ENCODE measurements at places on chromosomes 2 and 18.

GRCh38 chr2:79771493-79771892 is 258.6 kb downstream of the CTNNA2 start:
- DNase-seq: no peak

- DNase-seq: no peak
Observed at GRCh38 chr2:187102381-187102780, 253.4 kb upstream of the ZSWIM2 start.

DNA sequence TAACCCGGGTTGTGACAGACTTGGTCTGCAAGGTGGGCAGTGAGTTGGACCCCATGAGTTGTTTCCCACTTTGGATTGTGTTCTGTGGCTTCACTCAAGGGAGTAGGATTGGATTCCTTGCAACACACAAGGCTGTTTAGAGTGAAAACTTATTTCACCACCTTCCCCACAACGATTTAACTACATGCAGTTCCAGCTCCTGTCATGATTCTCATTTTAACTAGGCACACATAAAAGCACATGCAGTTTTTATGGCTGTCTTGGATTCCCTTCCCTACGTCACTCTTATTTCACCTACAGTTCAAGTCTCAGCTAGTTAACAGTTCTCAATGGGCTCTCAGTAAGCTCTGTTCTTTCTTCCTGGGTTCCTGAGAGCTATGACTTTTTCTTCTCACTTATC is 15.9 kb downstream of the EFEMP1 start:
- DNase-seq: no peak

- DNase-seq: no peak
Observed at GRCh38 chr18:1746131-1746530, 825.2 kb downstream of the METTL4 start.

Measured in activated CD4-positive, CD25-positive, alpha-beta regulatory T cell (primary cell).